Esophagus squamous epithelium (tissue), 5 donors: ENCODE measurements at places on chromosomes 16 and 17.

- no peak for DNase-seq
Measured at GRCh38 chr17:73555199-73555960, 88.9 kb downstream of the SDK2 start.

- DNase-seq = no peak
Measured at GRCh38 chr17:43552229-43552837, 6.2 kb upstream of the ETV4 start.

- DNase-seq = no peak
Measured at GRCh38 chr17:37506678-37507077, 17.0 kb downstream of the DUSP14 start.

- no peak for DNase-seq
Measured at GRCh38 chr17:4108397-4108796, 34.4 kb downstream of the ZZEF1 start.

DNA sequence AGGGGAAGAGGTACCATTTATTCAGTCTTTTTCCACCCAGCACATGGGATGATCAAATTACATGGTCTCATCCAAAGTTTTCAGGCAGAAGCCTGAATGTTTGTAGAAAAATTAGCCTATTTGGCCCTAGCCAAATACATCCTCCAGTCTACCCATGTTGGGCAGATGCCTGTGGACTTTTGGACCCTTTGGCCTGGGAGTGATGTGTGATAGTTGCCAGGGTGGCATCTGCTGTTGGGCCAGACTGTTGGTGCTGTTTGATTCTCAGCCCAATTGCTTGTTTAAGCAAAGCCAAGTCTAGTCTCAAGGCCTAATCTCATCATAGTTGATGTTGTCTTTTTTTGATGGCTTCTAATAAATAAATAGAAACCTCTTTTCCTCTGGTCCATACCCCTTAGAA, 419.0 kb downstream of the CDH13 start:
- no peak for DNase-seq

GRCh38 chr16:10080051-10080772, 102.0 kb downstream of the GRIN2A start:
- DNase-seq = no peak

GRCh38 chr16:20243731-20244281, 83.5 kb downstream of the GP2 start:
- DNase-seq = no peak

DNA sequence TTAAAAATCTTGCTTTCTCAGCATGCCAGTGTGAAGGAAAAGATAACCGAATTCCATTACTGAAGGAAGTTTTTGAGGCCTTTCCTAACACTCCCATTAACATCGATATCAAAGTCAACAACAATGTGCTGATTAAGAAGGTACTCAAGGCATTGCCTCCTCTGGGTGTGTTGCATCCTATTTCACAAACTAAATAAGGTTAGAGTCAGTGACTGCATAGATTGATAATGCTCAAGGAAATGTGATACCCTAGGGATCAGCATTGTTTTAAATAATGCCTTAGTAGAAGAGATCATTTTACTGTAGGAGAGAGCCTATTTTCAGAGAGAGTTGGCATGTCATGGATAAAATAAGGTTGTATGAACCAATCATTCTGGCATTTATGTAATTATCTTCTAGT, 36.8 kb downstream of the GDPD1 start:
- no peak for DNase-seq

- no peak for DNase-seq
Measured at GRCh38 chr17:39002991-39003715, 36.0 kb upstream of the FBXO47 start.

DNA sequence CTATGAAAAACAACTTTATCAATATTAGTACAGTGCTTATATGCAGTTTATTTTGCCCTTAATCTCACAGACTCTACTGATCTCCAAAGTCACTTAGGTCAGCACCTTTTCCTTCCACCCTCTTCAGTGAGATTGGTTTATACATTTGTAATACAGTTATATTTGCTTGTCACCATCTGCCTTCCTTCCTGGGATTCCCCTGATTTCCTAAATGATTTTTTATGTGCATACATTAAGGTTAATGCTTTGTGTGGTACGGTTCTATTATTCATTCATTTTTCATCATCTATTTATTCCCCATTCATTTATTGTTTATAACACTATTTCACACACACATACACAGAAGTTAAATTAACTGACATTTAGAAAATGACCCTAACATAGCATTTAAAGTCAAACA, 419.8 kb upstream of the CDH11 start:
- DNase-seq = no peak

- DNase-seq = no peak
Measured at GRCh38 chr17:560432-560873, 154.2 kb downstream of the VPS53 start.

GRCh38 chr16:48536614-48537200, 73.3 kb downstream of the N4BP1 start:
- no peak for DNase-seq

DNA sequence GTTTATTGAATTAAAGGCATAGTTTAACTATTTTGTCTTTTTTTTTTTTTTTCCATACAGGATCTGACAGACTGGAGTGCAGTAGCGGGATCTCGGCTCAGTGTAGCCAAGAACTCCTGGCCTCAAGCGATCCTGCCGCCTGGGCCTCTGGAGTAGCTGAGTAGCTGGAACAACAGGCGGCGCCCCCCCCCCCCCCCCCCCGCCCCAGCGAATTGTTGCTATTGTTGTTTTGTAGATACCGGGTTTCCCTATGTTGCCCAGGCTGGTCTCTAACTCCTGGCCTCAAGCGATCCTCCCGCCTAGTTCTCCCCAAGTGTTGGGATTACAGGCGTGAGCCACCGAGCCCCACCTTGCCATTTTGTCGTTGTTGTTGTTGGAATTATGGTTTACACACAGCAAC, 1.3 kb upstream of the CENPV start:
- DNase-seq = no peak

DNA sequence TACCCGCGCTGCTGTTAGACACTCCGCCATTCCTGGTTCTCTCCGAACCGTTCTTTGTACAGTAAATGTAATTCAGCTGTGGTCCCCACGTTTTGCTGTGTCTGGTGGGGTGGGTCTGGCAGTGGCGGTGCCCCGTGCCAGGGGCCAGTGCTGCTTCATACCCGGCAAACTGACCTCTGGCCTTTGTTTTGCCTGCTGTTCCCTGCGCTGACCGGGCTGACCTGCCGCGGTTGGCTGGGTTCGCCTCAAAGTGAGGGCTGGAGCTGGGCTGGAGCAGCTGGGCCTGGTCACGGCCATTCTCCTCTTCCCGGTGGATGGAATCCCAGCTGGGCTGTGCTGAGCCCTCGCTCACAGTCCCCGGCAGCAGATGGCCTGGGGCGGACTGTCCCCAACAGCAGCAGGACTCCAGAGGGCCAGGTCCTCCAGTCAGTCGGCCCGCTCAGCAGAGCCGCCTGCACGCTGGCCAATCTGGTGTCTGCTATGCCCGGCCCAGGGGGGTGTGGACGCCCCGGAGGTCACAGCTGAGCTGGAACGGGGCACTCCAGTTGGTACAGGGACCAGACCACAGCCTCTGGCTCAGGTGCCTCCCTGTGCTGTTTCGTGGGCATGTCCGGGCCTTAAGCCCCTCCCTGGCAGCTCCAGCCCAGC, 1.5 kb upstream of the WFIKKN1 start:
- no peak for DNase-seq

- DNase-seq = no peak
Measured at GRCh38 chr16:30622455-30623032, 12.4 kb upstream of the ZNF689 start.

GRCh38 chr16:4321286-4322120, 5.6 kb downstream of the GLIS2 start:
- DNase-seq = no peak

DNA sequence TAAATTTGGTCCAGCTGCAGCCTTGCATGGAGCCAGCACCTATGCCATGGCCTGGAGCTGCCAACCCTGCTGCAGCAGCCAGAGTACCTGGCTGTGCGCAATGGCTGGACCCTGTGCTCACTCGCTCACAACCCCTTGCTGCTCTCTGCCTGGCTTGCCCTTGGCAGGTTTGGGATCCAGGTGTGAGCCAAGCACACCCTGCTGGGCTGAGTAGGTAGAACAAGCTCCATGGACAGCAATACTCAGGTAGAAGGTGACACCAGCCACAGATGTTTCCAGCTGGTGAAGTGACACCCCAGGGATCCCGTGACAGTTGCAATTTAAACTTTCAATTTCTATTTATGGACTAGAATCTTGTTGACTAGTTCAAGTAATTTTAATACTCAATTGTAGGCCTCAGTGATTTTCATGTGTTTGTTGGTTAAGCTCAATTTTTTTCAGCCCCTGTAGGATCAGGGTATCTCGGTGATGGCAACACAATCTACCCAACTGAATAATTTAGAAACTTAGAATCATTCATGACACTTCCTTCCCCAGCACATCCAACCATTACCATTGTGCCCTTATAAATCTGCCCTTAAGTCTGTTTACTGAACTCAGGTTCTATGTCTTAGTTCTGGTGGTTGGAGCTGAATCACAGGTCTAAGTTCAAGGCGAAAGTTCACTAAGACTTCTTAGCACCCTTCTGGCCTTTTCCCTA, 480.0 kb downstream of the PMP22 start:
- no peak for DNase-seq

DNA sequence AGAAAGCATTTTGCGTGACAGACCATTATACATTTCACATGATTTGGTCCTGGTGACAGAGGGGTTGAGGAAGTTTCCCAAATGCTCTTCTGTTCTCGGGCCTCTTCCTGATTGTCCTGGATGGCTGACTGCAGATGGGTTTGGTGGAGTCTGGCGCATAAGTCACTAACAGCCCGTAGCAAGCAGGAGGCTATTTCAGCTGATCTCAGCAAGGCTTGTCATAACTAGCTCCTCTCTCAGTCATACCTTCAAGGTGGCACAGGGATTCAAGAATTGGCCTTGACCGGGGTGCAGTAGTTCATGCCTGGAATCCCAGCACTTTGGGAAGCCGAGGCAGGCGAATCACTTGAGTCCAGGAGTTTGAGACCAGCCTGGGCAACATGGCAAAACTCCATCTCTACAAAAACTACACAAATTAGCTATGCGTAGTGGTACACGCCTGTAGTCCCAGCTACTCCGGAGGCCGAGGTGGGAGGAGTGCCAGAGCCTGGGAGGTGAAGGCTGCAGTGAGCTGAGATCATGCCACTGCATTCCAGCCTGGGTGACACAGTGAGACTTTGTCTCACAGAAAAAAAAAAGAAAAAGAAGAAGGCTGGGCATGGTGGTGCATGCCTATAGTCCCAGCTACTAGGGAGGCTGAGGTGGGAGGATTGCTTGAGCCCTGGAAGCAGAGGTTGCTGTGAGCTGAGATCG, 68.9 kb upstream of the HAS3 start:
- no peak for DNase-seq

DNA sequence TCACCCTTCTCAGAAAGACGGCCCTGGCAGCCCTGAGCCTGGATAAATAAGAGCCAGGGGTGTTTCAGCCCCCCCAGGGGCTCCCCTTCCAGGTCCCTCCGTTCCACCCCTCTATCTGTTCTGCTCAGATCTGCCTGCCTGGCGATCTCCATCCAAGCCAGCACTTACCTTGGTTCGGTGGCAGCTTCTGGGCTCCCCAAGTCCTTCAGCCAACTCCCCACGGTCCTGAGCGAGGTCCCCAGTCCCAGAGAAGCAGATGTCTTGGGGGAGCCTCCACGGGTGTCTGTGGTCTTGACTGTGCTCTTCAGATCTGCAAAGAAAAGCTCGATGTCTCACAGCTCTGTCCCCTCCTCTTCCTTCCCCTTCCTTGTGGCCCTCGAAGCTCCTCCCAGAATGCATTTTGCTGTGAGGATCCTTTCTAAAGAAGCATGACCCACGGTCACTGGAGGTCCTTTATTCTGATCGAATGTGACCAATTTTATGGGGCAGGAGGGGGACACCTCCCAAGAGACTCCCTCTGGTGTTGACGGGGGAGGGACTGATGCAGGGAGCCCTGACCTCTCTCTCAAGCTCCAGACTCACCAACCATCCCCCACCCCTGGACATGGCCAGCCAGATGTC, at the start of gene PIK3R6:
Gene PIK3R6 (minus strand): TSS at position 314 of the 621 bp plus-strand sequence. CDS start 17,880 bp downstream, outside the sequence.
- DNase-seq = no peak

DNA sequence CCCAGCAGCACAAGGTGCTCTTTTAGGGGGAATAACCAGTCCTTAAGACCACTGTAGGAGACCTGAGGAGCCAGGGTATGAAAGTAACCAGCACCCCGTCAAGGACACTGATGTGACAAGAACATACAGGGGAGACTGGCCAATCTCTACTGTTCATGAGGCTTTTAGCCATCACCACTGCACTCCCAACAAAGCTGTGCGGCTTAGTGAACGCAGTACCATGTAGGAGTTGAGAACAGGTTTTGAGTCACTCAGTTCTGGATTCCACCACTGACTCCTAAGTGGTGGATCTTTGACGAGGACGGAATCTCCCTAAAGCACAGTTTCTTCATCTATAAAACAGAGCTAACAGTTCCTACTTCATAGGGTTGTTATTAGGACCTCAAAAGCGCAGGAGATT, 26.8 kb downstream of the COG4 start:
- DNase-seq = no peak

GRCh38 chr16:14371778-14372431, 258.2 kb downstream of the PARN start:
- DNase-seq = no peak

DNA sequence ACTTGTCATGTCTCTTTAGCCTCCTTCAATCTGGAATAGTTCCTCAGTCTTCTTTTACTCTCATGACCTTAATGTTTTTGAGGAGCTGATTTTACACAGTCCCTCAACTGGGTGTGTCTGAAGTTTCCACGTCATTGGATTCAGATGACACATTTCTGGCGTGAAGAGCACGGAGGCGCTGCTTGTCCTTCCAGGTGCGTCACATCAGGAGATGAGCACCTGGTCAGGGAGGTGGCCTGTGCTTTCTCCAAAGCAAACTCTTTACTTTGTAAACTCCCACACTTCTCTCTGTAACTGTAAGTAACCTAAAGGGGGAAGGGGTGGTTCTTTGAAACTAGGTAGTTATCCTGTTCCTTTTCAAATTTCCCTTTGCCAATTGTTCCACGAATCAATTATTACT, 52.5 kb upstream of the MNT start:
- DNase-seq = no peak

GRCh38 chr16:84950906-84951305, 60.4 kb downstream of the ZDHHC7 start:
- no peak for DNase-seq

GRCh38 chr17:47363171-47363570, 39.4 kb downstream of the EFCAB13 start:
- DNase-seq = no peak

DNA sequence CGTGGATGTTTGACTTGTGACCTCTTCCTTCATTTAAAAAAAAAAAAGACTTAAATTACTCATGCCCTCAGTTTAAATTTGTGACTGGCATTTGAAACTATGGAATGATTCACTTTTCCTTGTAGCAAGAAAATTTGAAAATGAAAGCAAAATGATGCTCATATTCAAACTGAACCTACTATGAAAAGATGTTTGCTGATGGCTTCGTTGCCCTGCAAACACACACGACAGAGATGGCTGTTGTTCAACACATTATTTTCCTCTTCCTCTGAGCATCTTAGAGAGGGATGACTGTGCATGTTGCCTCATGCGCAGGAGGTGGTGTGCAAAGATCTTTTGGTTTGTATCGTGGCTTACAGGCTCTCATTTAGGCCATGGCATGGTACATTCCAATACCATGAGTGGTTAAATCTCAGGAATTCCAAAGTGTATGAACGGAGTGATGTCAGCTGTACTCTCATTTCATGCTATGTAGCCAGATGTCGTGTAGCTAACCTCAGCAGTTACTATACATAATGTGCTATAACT, 164.5 kb downstream of the PRKCA start:
- no peak for DNase-seq
